ENCODE measurements at places on chromosomes 12 and 14. TPM values are rescaled to one million over a fixed set of nuclear protein-coding genes. Genes with fewer than 3 reads are reported as not detected.

The TMEM52B gene
- polyA plus RNA-seq: 185 TPM

The HAL gene
- 0.37 TPM for polyA plus RNA-seq

The KRT7 gene
- 97.9 TPM for polyA plus RNA-seq

The RNASE1 gene
- polyA plus RNA-seq: 175 TPM

The CCDC177 gene
- 0.07 TPM for polyA plus RNA-seq

The ACACB gene
- 18.0 TPM for polyA plus RNA-seq

The LIMA1 gene
- polyA plus RNA-seq: 107 TPM

The KRT75 gene
- polyA plus RNA-seq: not detected

The SPIC gene
- 0.04 TPM for polyA plus RNA-seq

The CDH24 gene
- 21.2 TPM for polyA plus RNA-seq

The KRT5 gene
- polyA plus RNA-seq: 0.28 TPM

The GAS2L3 gene
- polyA plus RNA-seq: 18.6 TPM

The P2RX7 gene
- polyA plus RNA-seq: 0.71 TPM

The SELPLG gene
- 2.2 TPM for polyA plus RNA-seq

The KLHL33 gene
- polyA plus RNA-seq: 0.54 TPM

The EPYC gene
- polyA plus RNA-seq: not detected

The ARHGEF25 gene
- polyA plus RNA-seq: 37.1 TPM

The ISCA2 gene
- 46.1 TPM for polyA plus RNA-seq

The LRRK2 gene
- 20.5 TPM for polyA plus RNA-seq

The ABCC9 gene
- polyA plus RNA-seq: 26.8 TPM

The RBP5 gene
- 49.9 TPM for polyA plus RNA-seq

The LRP1-AS gene
- 0.18 TPM for polyA plus RNA-seq

The SBNO1 gene
- polyA plus RNA-seq: 30.8 TPM

The TAS2R20 gene
- 1.2 TPM for polyA plus RNA-seq

The NOS1 gene
- polyA plus RNA-seq: 0.71 TPM

The GPX2 gene
- 0.55 TPM for polyA plus RNA-seq

The DLGAP5 gene
- 28.1 TPM for polyA plus RNA-seq

The SCARB1 gene
- polyA plus RNA-seq: 20.0 TPM

The TPPP2 gene
- 3.8 TPM for polyA plus RNA-seq

The SMOC1 gene
- polyA plus RNA-seq: 1.9 TPM

The RIMKLB gene
- 104 TPM for polyA plus RNA-seq

The GRIP1 gene
- 21.5 TPM for polyA plus RNA-seq

The SDSL gene
- polyA plus RNA-seq: 13.3 TPM

The MGAT2 gene
- polyA plus RNA-seq: 12.1 TPM

The LAG3 gene
- polyA plus RNA-seq: 1.9 TPM

The PLCZ1 gene
- 0.24 TPM for polyA plus RNA-seq

The OTOGL gene
- polyA plus RNA-seq: 1.0 TPM

The SALL2 gene
- polyA plus RNA-seq: 60.6 TPM

The CLEC1B gene
- polyA plus RNA-seq: 0.60 TPM

The RAPGEF3 gene
- 94.3 TPM for polyA plus RNA-seq

The RILPL2 gene
- polyA plus RNA-seq: 5.5 TPM

Data from right renal pelvis (tissue), 4 donors.